ENCODE measurements at places on chromosomes 4 and X.

DNA sequence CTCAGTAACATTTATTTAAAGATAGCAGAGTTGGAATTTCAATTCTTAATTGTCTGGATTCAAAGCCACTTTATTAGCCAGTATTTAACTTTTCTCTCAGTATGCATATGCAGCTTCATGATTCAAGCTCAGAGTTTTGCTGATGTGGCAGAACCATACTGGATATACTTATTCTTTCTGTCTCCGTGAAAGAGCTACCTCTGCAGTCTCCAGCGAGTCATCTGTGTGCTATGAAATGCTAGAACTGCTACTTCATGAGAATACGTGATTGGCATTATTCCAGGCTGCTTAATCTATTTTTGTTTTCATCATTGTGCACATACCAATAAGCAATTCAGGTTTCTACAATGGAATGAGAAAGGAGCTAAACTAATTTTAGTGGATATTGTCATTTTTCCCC lies 743.7 kb downstream of the C4orf33 start:
- DNase-seq: no peak

- DNase-seq: no peak
Observed at GRCh38 chrX:25009407-25009806, 6.4 kb downstream of the ARX start.

GRCh38 chr4:1834047-1834775 lies 21.7 kb downstream of the LETM1 start:
- no peak for DNase-seq

DNA sequence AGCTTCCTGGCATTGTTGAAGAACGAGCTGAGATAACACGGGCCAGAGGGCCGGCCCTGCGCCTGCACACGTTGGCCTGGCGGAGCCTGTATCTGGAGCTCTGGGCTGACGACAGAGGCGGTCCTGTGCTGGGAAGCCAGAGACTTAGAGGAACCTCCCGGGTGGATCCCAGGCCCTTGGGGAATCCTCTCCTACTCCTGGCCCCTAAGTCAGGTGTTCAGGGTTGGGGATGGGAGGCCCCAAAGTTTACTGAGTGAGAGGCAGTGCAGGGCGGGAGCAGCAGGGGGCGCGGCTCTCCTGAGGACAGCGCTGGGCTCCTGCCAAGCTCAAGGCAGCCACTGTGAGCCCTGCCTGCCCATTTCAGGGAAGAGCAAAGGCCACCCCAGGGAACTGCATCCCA lies 2.5 kb upstream of the HTRA3 start:
- peak; percentile 74 for DNase-seq

GRCh38 chr4:56450342-56450741 lies 14.3 kb downstream of the PAICS start:
- no peak for DNase-seq

GRCh38 chr4:95531141-95531540 lies 17.6 kb downstream of the UNC5C start:
- no peak for DNase-seq

GRCh38 chrX:44020693-44021092 lies 47.5 kb upstream of the NDP start:
- DNase-seq: no peak

- DNase-seq: no peak
Observed at GRCh38 chr4:68344785-68345184, 5.1 kb downstream of the YTHDC1 start.

DNA sequence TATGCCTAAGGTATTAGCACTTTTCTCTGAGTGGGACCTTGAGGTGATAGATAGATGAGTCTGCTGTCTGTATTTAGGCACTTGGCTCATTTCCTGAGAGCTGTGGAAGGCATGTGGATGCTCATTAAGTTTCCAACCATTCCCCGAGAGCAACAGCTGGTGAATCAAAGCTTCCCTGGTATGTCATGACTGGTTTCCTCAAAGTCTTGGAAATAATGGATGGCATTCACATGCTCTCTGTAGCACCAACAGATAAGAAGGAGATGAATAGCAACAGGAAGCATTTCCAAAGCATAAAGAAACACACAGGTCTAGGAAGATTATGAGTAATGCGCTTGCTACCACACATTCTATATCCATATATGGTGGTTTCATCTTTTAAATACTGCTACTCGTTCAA lies 118.3 kb upstream of the ETNPPL start:
- DNase-seq: no peak
